Astrocyte of the spinal cord (primary cell): ENCODE measurements at places on chromosomes 11 and 22.

DNA sequence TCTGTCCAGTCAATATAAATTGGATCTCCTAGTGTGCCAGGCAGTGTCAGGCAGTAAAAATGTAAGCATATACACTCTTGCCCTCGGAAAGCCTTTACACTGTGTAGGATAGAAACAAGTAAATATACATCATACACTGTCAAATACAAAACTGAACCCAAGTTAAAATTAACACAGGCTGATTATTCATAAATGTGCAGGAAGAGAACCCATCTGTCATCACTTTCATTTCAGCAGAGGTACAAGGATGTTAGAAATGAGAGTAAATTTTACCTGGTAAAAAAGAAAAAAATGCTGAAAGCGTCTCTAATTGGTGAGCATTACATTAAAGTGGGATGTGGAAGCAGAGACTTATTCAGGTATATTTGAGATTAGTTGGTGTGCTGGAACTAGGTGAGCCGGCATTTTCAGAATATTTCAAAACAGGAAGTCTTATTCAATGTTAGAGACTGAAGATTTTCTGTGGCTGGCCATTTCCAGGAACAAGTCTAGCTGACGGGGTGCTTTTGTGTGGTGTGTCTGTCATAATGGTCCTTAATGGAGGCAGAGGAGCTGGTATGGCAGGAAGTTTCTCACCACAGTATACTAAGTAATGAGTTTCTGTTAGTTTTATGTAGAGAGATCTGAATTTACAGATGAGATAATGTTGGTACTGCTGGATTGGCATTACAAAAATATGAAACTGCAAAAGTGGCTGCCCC is 192.6 kb downstream of the CASP12 start:
- DNase-seq = peak; percentile 42

- no peak for DNase-seq
Measured at GRCh38 chr22:45235101-45235777, 5.5 kb downstream of the KIAA0930 start.

GRCh38 chr22:30717331-30717921 is 22.8 kb downstream of the OSBP2 start:
- DNase-seq = peak; percentile 77

DNA sequence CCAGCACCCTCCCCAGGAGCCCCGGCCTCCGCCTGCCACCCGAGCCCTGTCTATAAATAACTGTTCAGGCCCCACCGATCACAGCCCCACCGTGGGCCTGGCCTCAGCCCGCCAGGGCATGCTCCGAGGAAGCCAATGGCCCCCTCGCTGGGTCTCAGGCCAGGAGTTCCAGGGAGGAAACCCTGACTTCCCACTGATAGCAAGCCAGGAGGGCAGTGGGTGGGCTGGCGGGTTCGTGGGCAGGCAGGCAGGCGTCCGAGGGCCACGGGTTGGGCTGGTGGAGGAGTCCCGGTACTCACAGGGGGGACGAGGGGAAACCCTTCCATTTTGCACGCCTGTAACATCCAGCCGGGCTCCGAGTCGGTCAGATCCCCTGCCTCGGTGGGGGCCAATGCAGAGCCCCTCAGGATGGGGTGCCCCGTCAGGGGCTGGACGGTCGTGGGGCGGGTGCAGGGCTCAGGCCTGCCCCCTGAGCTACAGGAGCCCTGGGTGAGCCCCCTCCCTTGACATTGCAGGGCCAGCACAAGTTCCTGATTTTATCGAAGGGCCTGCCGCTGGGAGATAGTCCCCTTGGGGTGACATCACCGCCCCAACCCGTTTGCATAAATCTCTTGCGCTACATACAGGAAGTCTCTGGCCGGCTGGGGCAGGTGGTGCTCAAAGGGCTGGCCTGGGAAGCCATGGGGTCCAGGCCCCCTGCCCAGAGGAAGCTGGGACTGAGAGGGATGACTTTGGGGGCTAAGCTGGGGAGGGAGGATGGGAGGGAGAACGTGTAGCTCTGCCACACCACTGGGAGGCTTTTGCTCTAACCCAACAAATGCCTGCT is at the start of gene SPI1:
Gene SPI1, minus strand, starts transcription at position 538 of the 826 bp plus-strand sequence. Its CDS starts 194 bp downstream, at position 344.
- DNase-seq = no peak

- no peak for DNase-seq
Measured at GRCh38 chr11:48210052-48210451, 6.6 kb upstream of the OR4B1 start.

DNA sequence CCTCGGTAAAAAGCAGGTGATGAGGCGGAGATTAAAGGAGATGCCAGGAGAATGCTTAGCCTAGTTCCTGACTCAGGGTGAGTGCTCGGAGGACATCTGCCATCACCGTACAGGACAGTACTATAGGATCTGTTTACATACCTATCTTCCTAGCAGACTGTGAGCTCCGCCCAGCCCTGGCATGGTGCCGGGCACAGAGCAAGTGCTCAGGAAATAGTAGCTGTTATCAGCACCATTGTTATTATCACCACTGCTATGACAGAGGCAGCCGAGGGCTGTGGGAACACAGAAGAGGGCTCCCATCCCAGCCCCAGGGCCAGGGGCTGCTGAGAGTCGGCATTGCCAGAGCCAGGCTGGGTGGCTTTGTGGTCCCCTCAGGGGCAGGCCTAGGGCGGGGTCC is 642 bp upstream of the SEPTIN3 start:
- DNase-seq = no peak

GRCh38 chr11:61564936-61565696 is 15.8 kb downstream of the SYT7 start:
- no peak for DNase-seq

- no peak for DNase-seq
Measured at GRCh38 chr11:118180300-118180703, 3.9 kb upstream of the SCN2B start.

DNA sequence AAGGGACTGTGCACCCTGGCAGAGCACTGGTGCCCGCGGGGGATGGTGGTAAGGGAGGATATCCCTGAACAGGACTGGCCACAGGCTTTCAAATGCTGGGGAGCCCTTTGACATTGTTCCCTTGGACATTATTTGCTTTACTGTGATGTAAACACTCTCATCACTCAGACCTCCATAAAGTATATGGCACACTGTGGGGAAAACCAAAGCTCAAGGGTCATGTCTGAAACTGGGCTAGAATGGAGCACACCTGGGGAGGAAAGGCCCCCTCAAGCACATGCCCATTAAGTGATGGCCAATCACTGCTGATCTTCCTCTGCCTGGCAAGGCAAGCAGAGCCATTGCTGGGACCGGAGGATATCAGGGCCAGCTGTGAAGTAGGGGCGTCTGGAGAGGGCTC is 60.9 kb upstream of the TENM4 start:
- no peak for DNase-seq

- DNase-seq = no peak
Measured at GRCh38 chr11:90218606-90219005, 4.2 kb downstream of the CHORDC1 start.

DNA sequence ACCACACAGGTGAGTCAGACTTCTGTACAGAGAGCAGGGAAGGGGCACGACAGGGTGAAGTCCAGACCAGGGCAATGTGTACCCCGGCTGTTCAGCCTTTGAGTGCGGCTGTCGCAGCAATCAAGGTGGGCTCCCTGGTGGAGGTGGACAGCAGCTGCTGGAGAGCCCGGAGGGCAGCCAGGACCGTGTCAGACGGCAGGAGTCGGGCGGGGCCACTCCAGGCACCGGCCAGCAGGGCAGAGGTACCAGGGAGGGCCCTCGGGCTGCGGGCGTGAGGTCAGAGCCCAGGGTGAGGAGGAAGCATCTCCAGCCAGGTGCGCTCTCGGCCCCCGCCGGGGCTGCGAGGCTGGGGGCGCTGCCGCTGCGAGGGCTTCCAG is 802 bp upstream of the PIM3 start:
- DNase-seq = no peak

- DNase-seq = no peak
Measured at GRCh38 chr11:47057365-47057764, 119.3 kb downstream of the ARFGAP2 start.

DNA sequence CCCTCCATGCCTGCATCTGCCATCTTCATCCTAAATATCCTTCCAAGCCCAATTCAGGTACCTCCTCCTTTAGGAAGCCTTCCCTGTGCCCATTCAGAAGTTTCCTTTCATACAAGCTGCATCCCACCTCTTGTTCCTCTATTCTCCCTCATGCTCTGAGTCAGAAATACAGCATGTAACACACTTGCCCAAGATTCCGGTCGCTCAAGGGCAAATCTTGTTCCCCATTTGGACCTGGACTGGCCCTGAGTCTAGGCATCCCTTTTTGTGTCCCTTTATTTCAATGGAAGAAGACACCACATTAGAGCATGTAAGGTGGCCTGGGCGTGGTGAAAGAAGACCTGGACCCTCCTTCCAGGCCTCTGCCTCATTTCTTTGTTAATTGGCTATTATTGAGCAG is 38.5 kb downstream of the RTL6 start:
- DNase-seq = no peak

GRCh38 chr11:97890466-97890865 is 1130.3 kb upstream of the CNTN5 start:
- DNase-seq = no peak

DNA sequence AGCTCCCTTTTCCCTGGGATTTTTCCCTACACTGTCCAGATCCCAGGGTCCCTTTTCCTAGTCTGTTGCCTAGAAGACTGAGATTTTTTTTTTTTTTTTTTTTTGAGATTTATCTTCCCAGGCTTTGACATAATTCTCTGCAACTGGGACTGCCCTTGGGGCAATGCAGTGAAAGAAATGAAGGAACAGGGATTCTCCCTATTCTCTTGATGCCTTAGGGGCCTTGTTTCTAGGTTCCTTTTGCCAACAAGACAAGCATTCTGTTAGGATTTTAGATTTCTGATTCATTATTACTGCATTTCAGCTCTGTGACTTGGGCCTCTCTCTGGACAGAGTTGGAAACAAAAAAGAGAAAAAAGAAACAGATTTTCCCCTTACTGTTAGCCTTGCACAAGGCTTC is 47.3 kb downstream of the QSER1 start:
- no peak for DNase-seq

GRCh38 chr11:81026032-81026431 is 1585.2 kb upstream of the TENM4 start:
- DNase-seq = no peak

- peak; percentile 86 for DNase-seq
Measured at GRCh38 chr11:9264316-9265210, 587 bp downstream of the DENND5A start.

GRCh38 chr11:114061048-114061680 is 1.7 kb downstream of the ZBTB16 start:
- peak; percentile 40 for DNase-seq

DNA sequence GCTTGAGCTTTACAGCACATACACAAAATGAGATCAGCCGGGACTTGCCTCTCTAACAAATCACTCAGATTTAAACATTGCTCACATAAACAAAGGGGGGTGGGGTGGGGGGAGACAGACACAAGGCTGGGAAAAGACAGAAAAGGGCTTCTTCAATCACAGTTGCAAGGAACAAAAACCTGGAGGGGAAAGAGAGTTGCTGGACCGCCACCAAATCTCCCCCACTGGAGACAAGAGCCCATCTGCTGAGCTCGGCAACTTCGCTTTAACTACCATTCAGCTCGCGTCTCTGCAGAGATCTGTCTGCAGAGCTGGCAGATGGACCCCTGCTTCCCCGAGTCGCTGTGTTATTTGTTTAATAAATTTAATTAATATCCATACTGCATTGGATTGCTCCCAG is 165.0 kb downstream of the RCN1 start:
- DNase-seq = no peak

DNA sequence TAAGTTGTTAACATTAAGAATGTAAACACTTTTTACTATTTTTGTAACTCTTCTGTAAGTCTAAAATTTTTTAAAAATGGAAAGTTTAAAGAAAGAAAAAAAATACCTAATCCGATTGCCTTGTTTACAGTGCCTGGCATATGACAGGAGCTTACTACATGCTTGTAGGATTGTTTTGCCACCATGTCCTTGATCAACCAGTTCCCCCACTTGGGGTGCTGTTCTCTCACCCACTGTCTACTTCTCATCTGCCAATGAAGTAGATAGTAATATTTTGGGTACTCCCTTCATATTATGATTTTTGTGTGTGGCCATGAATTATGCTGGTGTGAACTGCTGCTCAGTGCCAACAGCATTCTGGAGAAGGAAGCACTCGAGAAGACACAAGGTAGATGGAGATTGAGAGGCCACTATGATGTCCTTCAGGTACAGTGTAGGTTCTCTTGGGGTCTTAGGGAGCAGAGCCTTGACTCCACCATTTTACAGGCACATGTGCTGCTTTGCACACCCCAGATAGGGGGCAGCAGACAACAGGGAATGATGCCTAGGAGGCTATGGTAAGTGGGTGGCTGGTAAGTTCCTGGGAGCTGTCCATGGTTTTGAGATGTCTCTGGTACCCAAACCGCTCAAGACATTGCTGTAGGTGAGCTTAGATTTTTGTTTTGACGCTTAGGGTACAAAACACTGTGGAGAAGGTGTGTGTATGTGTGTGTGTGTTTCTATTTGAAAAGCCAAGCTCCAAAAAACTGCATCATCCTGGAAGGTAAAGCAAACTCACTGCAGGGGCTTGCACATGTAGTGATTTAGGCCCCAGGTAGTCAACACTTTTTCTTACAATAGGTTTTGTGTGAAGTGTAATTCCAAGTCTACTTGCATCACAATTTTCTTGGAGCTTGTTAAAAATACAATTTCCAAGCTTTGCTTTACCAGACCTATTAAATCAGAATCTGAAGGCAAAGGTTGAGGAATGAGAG is 494.5 kb upstream of the LARGE1 start:
- no peak for DNase-seq

- no peak for DNase-seq
Measured at GRCh38 chr22:43720716-43721115, 91.4 kb downstream of the EFCAB6 start.

DNA sequence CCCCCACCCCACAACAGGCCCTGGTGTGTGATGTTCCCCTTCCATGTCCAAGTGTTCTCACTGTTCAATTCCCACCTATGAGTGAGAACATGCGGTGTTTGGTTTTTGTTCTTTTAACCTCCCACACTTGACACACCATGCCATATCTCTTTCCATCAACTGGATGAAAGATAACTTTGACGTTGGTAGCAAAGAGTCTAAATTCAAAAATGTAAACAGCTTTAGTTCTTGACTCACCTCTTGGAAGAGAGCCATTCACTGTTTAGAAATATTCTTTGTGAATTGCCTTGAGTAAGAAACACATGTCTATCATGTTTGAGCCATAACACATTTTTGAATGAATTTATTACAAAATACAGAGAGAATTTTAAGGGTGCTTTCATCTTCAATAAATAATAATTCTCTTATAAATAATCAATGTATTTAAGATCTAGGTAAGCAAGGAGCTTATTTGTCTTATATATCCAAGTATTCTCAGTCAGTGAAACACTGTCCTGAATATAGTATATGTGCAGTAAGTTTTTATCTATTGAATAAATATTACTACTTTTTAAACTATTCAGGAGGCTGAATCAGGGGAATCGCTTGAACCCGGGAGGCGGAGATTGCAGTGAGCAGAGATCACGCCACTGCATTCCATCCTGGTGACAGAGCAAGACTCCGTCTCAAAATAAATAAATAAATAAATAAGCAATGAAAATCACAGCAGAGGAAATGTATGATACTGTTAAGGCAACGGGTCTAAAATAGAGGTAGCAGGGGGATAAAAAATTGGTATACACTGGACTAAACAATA is 6.7 kb downstream of the CARD18 start:
- peak; percentile 65 for DNase-seq

GRCh38 chr22:42277988-42278776 is 7.7 kb upstream of the TCF20 start:
- no peak for DNase-seq

GRCh38 chr11:83976086-83976485 is 689.9 kb upstream of the CCDC90B start:
- DNase-seq = no peak
